Hypothalamus (tissue), 51 donors: ENCODE measurements at places on chromosomes 7 and 10.

- no peak for DNase-seq
Measured at GRCh38 chr7:77674878-77675277, 21.4 kb upstream of the RSBN1L start.

DNA sequence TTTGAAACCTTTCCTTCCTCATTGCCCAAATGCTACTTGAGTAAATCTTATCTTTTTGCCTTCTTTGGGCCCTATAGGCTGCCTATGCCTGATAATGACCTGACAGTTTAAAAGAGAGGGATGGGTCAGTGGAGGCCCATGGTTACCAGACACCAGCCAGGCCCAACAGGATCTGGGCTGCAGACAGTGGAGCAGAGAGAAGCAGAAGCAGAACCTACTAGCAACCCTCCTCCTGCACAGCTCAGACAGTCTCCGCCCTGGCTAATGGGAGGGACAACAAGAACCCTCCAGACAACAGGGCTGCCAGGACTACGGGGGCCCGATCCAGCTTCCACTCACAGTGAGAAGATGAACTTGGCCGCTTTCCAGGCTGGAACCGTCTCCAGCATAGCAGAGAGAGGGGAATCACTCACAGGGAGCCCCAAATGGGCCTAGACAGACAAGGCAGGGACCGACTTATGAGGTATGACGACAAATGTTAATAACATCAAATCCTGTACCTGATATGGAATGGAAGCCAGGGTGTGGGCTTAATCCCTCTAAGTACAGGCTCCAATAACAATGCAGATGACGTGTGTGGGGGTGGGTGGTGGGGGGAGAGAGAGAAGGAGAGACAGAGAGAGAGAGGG is 31.7 kb upstream of the DGKI start:
- DNase-seq, result no peak

DNA sequence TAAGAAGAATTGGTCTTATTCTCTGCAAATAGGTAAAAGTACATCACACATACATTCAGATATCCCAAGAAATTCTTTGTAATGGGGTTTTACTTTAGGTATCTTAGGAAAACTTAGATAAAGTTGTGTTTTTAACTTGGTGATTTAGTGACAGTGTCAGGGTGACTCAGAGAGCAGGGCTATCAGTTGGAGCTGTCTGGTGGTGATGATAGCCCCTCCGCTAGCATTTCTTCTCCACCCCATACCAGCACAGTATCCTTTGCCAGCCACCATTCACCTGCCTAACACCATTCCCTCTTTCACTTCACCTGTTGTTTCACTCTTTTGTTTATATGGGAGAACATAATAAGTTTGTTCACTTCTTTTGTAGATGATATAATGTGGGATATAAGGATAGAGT is 30.4 kb downstream of the VPS50 start:
- DNase-seq, result no peak

DNA sequence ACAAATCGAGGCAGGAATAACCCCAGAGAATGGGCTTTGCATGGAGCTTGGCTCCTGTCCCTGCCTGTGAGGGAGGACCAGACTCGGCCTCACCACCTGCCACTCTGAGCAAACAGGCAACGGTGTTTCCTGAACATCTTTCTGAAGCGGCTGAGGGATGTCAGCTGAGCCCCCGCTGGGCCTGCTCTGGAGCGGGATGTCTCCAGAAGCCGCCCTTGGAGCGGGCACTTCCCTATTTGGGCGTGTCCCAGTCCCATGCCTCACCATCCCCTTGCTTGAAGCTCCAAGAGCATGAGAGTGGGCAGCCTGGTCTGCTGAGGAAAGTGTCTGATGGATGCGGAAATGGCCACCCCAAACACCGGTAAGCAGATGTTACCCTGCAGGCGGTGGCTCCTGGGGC is 10.2 kb downstream of the ALKBH4 start:
- DNase-seq, result no peak

GRCh38 chr7:100974021-100974420 is 4.7 kb downstream of the MUC12 start:
- DNase-seq, result no peak

- DNase-seq, result no peak
Measured at GRCh38 chr10:132162021-132162531, 24.7 kb upstream of the DPYSL4 start.

- no peak for DNase-seq
Measured at GRCh38 chr10:26454891-26455290, 16.8 kb downstream of the APBB1IP start.

GRCh38 chr10:93456480-93456879 is 25.7 kb downstream of the MYOF start:
- no peak for DNase-seq
